ENCODE measurements at places on chromosomes 16 and 17.
A peak's percentile ranks its signal among the peaks of the same experiment; 100 is the strongest.

DNA sequence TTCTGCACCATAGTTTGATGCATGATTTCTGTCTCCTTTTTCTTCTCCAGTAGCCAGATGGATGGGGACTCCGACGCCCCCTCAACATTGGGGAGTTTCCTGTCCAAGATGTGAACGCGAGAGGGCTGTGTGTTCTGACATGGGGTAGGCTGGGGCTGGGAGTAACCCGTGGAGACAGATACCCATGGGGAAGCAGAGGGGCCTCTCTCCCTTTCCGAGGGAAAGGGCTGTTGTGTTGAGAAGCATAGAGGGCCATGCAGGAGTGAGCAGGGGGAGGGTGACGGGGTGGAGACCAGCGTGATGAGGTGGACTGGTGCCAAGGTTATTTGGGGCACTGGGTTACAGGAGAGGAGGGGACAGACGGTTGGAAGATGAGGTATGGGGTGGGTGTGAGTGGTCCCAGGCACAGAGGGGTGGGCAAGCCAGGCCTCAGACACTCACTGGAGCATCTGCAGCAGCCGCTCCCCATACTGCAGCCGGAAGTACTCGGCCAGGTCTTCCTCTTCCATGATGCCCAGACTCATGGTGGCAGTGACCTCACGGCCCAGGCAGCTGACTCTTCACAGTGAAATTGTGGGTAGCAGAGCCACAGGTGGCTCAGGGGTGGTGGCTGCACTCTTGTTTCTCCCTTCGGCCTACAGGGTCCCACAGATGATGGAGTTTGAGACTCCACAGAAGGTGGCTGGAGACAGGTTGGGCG lies 400 bp downstream of the CCDC42 start:
- DNase-seq: no peak

GRCh38 chr17:14731591-14731990 lies 430.7 kb downstream of the HS3ST3B1 start:
- DNase-seq: no peak

DNA sequence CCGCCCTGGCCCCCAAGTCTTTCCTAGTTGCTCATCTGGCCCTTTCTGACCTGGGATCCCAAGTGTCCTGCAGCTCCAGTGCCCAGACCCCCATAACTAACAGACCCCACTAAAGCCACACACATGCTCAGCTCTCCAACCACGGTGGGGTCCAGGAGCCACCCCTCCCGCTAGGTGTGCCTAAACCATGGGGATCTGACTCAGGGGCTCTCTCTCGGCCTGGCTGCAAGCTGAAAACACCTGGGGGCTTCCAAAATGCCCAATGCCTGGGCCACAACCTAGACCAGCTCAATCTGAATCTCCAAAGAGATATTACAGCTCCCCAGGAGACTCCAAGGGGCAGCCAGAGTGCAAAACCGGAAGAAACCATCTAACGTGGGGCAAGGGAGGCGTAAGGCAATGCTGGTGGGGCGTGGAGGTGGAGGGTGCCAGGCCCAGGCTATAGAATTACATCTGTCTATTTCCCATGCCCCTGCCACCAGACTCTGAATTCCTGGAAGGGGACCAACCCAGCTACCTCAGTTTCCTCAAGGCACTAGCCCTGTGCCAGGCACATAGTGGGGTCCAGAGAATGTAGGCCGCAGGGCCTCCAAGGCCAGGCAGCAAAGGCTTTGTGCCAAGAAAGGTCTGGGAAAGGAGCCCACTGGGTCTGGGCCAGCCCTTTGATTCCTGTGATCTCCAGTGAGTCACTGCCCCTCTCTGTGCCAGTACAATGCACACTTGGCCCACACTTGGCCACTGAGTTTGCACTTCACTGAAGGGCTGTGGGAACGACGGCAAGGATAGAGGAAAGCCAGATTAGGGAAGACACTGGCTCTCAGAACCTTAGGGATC lies 3.3 kb downstream of the CD2BP2 start:
- DNase-seq: peak; percentile 82

- no peak for DNase-seq
These were observed 13.9 kb downstream of the GPR142 start for GRCh38 chr17:74380959-74381808.

DNA sequence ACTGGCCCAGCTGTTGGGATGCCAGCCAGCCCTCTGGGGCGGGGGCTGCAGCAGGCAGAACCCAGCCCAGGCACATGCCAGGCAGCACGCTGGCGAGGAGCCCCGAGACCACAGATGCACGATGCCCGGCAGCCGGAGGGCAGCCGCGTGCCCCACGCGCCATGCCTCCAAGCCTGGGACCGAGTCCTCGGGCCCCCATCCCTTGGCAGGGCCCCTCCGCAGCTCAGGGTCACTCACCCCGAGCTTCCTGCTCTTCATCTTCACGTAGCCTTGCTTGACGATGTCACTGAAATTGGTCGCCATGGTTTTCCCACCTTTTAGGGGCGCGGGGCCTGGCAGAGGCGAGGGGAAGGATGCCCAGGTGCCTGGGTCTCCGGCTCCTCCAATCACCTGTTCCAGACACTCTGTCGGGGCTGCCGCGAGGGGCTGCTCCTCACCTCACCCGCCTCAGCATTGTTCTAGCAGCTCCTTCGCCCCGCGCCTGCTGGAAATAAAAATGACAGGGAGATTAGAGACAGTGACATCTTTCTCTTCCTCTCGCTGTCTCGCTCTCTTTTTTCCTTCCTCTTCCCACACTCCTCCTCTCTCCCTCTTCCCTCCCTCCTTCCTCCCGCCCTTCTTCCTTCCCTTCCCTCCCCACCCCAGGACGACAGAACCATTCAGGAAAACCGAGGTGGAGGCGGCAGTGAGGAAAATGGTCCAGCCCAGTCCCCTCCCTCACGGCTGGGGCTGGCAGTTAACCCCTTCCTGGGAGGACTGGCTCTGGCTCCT lies 6.9 kb downstream of the DOK4 start:
- peak; percentile 59 for DNase-seq

GRCh38 chr16:63323722-63324705 lies 1287.8 kb upstream of the CDH8 start:
- DNase-seq: no peak

- no peak for DNase-seq
These were observed 8.1 kb downstream of the GPRC5B start for GRCh38 chr16:19876501-19877059.

GRCh38 chr17:60463157-60463835 lies 41.0 kb downstream of the CHCT1 start:
- DNase-seq: no peak

DNA sequence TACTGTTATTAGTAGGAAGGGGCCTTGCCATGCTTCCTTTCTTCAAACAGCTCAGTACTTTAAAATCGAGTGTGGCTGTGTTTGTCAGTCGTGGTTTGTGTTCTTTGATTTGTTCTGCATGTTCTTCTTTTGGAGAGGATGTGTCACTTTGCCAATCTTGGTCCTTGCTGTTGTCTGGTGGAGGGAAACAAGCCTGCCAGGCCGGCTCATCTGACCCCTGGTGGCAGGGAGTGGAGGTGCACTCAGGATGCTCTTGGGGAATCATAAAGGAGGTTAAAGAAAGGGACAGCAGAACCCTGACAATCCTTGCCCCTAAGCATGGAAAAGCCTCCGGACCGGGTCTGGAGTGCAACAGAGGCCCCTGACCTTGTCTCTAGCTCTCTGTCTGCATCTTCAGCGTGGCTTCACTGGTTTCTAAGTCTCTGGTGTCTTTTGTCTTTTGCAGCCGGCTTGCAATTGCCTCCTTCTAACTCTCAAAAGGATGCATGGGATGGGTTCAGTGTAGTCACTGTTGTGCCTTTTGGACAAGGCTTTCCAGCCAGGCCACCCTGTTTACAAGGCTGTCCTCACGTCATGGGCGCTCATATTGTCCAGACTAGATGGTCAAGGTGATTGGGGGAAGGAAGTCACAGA lies 135.8 kb downstream of the WWOX start:
- DNase-seq: peak; percentile 84

DNA sequence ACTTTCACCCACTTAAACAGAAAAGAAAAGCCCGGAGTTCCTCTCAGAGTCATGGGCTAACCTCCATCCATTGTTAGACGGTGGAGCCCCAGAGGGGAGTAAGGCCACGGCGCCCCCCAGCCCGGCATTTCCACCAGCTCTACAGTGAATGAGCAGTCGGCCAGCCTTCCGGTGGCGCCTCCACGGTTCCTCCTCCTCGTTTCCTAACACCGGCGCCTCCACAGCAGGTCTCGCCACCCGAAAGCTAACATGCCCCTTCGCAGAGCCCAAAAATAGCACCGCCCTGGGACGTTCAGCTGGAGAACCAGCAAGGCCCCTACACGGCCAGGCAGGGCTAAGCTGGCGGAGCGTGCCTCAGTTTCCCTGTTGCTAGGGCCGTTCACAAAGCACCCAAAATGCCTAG lies 858 bp downstream of the MMD start:
- peak; percentile 23 for DNase-seq

DNA sequence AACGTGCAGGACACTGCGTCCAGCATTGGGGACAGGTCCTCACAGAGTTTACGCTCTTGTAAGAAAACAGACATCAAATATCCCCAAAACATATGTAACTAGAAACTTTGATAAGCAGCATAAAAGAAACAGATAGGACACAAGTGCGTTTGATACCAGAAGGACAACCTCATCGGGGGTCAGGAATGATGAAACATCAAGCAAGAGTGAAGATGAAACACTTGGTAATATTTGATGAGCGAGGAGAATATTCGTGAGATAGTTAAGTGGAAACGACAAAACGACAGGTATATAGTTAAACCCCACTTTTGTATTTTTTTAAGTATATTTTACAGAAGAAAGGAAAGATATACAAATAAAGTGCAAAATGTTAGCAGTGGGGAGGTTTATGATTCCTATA lies 55.9 kb downstream of the NXN start:
- DNase-seq: no peak

DNA sequence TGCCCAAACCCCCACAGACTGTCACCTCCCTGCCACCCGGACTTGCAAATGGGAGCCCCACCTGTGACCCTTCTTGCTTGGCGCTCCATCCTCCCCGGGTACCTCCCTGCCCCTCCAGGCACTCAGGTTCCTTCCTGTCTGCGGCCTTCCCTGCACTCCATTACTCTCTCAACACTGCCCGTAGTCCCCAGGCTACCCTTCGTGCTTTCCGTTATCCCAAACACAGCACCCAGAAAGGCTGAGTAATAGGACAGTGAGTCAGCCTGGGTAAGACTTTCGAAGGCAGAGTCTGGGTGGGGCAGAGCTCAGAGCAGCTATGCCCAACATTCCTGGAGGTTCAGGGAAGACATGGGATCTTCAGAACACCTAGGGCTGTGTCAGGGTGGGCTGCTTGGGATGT lies 16.6 kb upstream of the C16orf74 start:
- DNase-seq: peak; percentile 26

DNA sequence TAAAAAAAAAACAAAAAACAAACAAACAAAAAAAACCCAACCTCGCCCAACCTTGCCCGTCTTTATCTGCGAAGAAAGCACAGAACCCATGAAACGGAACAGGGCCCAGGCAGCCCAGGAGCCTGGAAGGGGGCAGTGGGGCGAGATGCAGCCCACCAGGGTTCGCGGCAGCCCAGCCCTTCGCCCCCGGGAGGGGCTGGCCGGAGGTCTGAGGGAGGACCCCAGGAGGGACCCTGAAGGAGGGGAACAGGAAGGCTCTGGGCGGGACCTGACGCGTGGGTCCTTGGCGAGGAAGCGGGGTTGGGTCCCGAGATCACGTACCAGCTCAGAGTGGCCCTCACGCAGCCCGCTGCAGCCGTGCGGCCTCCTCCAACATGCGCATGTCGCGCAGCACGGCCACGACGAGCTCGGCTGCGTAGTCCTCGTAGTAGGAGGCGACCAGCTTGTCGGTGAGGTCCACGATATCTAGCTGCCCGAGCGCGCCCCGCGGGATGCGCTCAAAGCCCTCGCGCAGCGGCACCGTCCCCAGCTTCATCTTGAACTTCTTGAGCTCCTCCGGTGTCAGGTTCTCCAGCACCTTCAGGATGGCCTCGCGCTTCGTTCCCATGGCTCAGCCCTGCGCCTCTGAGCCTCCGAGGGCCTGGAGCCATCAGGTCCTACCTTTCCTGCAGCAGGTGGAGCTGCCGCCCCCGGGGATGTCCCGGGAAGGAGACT lies at the start of gene PYDC1:
Gene PYDC1 (minus strand): TSS at position 714 of the 714 bp plus-strand sequence. CDS start 107 bp downstream, at position 607.
- DNase-seq: no peak

GRCh38 chr16:9258423-9259051 lies 167.1 kb downstream of the HAPSTR1 start:
- DNase-seq: peak; percentile 72

DNA sequence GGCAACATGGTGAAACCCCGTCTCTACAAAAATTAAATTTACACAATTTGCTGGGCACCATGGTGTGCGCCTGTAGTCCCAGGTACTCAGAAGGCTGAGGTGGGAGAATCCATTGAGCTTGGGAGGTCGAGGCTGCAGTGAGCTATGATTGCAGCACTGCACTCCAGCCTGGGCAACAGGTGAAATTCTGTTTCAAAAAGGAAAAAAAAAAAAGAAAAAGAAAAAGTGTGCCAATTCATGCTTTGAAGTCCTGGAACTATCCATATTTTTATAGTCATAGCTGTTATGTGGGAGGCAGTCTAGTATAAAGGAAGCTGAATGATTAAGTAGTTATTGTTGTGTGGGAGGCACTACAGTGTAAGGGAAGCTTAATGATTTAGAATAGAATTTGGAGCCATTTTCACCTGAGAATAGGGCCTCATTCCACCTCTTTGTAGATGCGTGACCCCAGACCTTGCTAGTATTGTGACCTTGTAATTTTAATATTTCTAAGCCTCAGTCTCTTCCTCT lies 31.6 kb downstream of the IQCK start:
- DNase-seq: no peak

DNA sequence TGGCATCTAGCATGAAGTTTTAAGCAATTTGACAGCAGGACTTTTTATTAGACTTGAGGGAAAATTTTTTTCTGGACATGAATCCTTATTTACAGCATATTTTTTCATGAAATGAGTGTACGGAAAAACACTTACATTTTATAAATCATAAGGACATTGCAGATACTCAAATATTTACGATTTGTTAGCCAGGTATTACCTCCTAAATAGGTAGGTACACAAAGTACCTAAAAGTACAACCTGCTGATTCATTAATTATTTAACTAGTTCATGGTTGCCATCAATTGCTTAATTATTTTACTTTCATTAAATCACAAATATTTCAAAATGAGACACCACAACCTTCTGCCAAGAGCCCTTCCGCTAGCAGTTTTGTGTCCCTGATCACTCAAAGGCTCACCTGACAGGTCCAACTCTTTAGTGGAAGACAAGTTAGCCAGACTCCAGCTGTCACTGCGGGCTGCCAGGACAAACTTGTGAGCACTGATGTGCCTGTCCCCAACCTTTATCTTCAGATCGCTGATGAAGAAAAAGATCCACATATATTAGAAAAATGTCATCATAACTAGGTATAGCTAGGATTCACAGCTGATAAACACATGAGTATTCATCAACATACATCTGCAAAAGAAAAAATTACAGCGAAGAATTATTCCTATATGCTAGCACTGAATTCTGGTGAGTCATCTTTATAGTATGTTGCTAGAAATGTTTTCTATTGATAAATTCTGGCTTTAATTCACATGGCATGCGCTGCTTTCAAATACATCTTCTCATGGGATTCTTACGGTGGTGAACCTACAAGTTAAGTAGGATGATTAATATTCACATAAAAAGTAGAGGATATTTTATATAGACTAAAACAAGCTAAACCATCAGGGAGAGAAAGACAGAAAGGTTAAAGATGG lies 28.2 kb downstream of the ANKFY1 start:
- DNase-seq: no peak
